Kidney glomerular epithelial cell (primary cell): ENCODE measurements at places on chromosomes 7 and 10.
A peak's percentile ranks its signal among the peaks of the same experiment; 100 is the strongest.

DNA sequence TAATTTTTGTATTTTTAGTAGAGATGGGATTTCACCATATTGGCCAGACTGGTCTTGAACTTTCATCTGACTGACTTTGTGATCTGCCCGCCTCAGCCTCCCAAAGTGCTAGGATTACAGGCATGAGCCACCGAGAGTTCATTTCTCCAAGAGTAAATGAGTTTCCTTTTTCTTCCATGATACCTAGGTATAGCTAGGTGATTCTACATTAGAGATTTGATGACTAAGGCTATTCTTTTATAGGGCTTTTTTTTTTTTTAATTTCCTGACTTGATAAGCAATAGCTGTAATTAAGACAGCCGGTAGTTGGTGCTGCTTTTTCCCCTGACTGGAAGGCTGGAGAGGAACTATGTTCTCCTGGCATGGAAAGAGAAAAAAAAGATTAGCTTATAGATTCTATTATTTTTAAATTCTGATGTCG is 3.3 kb downstream of the PTPN12 start:
- DNase-seq, result no peak

DNA sequence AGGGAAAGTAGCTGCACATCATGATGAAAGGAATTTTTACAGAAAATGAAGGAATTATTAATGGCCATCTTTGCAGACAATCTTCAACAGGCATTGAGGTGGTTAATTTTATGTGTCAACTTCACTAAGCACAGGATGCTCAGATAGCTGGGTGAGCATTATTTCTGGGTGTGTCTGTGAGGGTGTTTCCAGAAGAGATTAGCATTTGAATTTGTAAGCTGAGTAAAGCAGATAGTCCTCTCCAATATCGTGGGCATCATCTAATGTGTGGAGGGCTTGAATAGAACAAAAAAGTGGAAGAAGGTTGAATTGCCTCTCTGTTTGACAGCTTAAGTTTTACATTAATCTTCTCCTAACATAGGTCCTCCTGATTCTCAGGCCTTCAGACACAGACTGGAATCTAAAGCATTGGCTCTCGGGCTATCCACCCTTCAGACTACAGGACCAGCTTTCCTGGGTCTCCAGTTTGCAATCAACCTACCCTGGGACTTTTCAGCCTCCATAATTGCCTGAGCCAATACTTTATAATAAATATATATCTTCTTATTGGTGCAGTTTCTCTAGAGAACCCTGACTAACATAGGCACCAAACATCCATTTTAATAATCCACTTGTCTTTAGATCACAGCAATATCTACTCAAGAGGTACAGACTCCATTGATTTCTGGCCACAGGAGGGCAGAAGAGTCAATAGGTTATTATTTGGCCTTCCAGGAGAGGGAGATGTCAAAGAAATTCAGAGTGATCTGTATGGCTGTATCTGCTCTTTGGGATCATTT is 10.5 kb upstream of the CRPPA start:
- DNase-seq, result peak; percentile 34

- no peak for DNase-seq
These were observed 26.4 kb downstream of the ENTPD1 start for GRCh38 chr10:95782318-95782717.

DNA sequence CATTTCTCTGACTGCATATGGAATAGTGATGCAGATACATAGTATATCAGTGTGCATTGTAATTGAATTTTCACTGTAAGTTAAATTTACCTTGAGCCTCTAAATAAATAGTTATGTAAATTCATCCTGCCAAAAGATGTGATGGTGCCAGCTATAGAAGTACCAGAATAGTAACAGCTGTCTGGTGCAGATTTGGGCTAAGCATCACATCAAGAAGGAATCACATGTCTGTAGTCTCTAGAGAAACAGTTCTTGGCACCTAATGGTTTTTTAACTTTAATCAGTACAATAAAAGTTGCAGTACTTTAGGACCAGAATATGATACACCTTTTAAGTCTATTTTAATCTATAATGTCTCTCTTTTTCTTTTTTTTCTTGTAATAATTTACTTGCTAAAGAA is 17.4 kb downstream of the PLEKHA1 start:
- DNase-seq, result no peak

- peak; percentile 13 for DNase-seq
These were observed 41.8 kb downstream of the CNNM1 start for GRCh38 chr10:99370993-99371392.

DNA sequence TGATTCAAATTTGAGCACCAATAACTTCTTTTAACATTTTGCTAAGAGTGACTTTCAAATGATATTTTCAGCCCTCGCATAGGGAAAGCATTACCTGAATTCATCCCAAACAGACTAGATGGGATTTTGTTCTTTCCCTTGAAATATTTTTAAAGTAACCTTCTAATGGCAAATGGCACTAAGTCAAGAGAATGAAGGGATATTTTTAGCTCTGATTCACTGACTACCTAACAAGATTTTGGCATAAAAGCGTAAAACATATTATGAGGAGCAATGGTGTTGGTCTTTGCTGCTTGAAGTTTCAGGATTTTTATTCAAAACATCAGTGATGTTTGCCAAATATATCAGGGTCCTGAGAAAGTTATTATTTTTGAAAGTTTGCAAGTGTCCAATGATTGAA is 290.3 kb downstream of the CDK14 start:
- no peak for DNase-seq

- no peak for DNase-seq
These were observed 47.4 kb upstream of the CC2D2B start for GRCh38 chr10:95860166-95860940.

DNA sequence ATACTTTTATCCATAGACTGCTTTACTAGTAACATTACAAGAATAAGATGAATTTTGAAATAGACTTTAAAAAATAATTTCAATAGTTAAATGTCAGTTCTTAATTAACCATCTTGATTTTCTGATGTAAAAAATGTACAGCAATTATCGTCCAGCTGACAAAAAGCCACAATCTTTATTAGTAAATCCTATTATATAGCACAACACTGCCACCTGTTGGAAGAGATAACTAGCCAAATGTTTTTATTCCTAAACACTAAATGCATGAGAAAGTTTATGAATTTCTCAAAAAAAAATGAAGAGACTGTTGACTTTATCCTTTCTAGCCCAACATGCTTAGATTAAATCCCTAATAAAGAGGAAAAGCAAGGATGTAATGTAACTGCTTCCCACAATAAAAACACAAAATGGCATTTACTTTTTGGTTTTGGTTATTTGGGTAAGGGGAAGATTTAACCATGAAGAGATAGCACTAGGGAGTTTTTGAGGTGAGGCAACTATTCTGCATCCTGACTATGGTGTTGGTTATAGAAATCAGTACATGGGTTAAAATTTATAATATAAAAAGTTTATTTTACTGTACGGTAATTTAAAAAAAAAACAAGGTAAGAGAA is 8.0 kb downstream of the COA1 start:
- peak; percentile 46 for DNase-seq

GRCh38 chr7:66167773-66168387 is 37.3 kb upstream of the TPST1 start:
- no peak for DNase-seq

DNA sequence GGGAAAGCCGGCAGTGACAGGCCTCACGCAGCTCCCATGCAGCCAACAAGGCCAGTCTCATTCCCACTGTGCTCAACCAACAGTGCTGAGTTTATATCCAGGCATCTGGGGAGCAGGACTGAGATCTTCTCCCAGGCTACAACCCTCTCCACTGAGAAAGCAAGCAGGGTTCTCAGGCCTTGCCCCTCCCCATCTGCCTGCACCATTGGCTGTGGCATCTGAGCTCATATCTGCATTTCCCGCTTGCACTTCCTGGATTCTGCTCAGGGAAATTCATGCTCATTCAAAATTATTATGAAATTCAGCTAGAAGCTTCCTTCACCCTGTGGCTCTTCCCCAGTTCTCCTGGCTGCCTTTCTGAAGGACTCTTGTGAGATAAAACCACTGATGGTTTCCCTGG is 1029.0 kb downstream of the GRM8 start:
- DNase-seq, result no peak

DNA sequence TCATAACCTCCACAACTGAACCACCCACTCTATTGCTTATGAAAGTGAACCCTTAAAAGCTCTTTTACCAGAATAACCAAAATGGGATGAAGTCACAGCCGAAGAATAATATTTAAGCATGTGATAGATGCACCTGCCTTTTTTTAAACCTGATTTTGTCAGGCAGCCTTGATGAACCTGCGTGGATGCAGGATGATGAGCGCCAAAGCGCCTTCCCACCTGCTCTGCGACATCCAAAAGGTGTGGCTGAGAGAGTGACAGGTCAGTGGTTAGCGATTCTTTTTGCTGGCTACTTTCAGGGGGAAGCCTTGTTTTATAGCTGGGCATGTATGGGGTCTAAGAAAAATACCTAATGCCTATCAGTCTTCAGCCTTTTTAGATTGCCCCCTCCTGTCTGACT is 157.8 kb downstream of the FANK1 start:
- no peak for DNase-seq

DNA sequence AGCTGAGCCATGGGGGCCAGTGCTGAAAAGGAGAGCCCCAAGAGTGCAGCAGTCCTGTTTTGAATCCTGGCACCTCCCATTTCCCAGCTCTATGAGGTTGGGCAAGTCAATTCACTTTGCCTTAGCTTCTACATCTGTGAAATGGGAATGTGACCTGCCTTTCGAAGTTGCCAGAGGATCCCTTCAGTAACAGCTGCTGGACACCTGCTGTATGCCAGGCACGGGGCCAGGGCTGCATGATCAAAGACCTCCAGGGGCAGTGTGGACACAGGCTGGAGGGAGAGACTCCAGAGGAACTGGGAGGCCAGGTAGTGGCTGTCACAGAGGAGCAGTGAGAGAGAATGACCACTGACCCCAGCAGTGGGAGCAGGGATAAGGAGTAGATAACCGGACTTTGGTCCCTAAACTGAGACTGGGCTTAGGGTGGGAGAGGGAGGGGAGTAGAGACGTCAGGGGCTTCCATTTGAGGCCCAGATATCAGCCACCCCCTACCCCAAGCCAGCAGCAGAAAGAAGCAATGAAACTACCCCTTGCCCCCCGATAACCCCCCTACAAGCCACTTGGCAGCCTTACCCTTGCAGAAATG is 45.2 kb downstream of the SRRM3 start:
- DNase-seq, result no peak

- no peak for DNase-seq
These were observed 182.3 kb downstream of the PPP1R9A start for GRCh38 chr7:95089414-95090315.

DNA sequence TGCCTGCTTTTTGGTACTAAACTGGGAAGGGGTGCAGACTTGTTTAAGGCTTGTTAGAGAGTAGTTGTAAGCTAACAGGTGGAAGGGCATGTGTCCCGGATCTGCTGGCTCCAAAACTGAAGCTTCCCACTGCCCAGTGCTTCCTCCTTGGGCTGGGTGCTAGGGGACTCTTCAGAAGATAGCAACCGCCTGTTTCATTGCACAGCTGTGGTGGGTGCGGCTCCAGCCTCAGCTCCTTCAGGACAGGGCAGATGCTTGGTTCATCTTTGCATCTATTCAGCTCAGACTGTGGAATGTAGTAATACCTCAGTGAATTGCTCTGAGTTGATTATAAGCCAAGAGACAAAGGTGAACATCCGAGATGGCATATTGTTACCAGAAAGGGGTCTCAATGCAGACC is 527.1 kb downstream of the TYW1 start:
- no peak for DNase-seq

- no peak for DNase-seq
These were observed 18.5 kb downstream of the EPC1 start for GRCh38 chr10:32328499-32328898.

GRCh38 chr7:149662591-149663095 is 110.7 kb downstream of the ZNF467 start:
- peak; percentile 26 for DNase-seq

DNA sequence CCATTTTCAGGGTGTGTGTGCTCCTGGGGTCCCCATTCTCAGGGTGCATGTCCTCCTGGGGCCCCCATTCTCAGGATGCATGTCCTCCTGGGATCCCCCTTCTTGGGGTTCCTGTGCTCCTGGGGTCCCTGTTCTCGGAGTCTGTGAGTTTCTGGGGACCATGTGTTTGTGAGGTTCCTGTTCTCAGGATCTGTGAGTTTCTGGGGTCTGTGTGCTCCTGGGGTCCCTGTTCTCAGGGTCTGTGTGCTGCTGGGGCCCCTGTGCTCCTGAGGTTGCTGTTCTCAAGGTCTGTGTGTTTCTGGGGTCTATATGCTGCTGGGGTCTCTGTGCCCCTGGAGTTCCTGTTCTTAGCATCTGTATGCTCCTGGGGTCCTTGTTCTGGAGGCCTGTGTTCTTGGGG is 425.5 kb downstream of the GLRX3 start:
- DNase-seq, result no peak

DNA sequence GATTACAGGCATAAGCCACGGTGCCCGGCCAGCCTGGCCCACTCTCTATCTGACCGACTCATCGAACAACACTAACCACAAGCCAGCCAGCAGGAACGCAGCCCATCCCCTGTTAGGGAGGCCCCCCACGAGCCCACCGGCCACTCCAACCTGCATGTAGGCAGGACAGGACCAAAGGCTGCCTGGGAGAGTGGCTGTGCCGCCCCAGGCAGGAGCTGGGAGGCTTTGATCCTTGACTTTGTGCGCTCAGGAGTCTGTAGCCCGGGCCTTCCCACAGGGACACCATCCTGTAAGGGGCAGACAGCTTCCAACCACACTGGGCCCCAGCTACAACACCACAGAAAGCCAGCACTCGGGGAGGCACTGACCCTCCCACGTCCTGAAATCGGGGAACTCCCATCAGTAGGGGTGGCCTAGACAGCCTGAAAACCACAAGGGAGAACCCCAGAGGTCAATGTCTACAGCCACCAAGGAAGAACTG is 29.4 kb downstream of the GRID1 start:
- DNase-seq, result no peak

DNA sequence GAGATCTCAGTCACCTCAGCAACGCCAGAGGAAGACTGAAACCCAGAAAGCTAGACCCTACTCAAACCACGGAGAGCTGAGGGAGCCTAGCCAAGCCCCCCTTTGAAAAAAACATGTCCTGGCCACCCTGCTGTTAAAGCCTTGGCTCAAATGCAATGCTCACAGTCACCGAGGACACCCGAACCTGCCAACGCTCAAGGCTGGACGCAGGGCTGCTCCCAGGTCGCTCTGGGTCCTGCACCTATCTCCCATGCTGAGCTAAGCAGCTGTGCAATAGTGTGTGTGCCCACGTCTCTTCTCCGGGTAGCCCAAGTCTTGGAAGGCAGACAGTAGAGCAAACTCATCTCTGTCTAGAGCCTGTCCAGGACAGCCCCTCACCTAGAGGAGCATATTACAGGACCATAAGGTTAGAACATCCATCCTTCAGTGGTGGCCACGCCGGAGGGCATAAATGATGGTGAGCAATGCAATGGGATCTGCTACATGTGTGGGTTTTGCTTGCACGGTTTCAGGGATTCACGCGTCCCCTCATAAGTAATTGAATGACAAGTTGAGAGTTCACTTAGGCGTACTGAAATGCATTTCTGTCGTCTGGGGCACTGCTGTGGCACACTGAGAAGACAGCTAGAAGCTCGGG is 94.2 kb upstream of the DDC start:
- no peak for DNase-seq
